Aorta (tissue), 5 donors: ENCODE measurements at places on chromosomes 5 and 9. TPM values are rescaled to one million over a fixed set of nuclear protein-coding genes. Genes with fewer than 3 reads are reported as not detected.

Gene GLRA1
- total RNA-seq: not detected

- no peak overlapping the region for H3K4me3 ChIP-seq
- no peaks in the 10 kb centered on the region for H3K36me3 ChIP-seq
These were observed 113.5 kb downstream of the RORB start for GRCh38 chr9:74610523-74611061.

Gene ACSL6
- total RNA-seq: 0.42 TPM

DNA sequence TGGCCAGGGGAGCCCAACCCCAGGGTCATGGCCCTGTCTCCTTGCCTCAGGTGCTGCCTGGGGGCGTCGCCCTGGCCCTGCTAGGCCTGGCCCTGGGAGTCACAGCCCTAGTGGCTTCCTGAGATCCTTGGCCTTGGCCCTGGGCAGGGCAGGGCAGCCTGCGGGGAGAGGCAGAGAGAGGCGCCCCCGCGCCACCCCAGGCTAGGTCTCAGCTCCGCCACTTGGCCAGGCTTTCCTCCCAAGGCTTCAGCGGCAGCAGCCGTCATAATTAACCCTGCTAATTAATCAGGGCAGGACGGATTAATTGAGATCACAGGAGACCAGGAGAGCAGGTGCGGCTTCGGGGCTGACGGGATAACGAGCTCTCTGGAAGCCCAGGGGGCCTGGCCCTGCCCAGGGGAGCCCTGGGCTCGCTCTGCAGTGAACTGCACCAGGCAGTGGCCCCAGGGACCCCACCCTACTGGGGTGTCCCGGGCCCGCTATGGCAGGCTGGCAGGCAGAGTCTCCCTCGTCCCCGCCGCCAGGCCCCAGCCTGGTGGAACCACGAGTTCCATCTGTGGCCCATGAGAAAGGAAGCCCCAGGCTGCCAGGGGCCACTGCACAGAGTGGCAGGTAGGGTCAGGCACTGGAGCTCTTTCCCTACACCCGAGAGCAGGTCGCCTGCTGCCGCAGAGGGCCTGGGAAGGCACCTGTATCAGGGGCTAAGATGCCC, 269.6 kb downstream of the PBX3 start:
- H3K4me3 ChIP-seq: no peak overlapping the region
- no peaks in the 10 kb centered on the region for H3K4me1 ChIP-seq
- no peaks in the 10 kb centered on the region for H3K36me3 ChIP-seq
- no peaks in the 10 kb centered on the region for H3K27me3 ChIP-seq
- DNase-seq: no peak

Gene CIZ1
- 82.3 TPM for total RNA-seq

DNA sequence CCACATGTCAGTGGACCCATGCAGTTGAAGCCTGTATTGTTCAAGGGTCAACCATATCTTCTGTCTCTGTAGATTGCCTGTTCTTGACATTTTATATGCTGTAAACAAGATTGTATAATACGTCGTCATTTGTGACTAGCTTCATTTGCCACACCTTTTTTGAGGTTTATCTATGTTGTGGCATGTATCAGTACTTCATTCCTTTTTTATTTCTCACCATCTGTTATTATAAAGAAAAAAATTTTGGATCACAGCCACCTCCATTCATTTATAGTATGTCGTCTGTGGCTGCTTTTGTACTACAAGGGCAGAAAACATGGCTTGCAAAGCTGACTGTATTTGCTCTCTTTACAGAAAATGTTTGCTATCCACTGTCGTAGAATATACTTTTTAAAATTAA, 72.4 kb downstream of the TEK start:
- no peaks in the 10 kb centered on the region for H3K27me3 ChIP-seq
- peaks cover 2% of the 10 kb centered on the region for H3K4me1 ChIP-seq
- no peaks in the 10 kb centered on the region for H3K36me3 ChIP-seq
- no peak overlapping the region for H3K4me3 ChIP-seq

DNA sequence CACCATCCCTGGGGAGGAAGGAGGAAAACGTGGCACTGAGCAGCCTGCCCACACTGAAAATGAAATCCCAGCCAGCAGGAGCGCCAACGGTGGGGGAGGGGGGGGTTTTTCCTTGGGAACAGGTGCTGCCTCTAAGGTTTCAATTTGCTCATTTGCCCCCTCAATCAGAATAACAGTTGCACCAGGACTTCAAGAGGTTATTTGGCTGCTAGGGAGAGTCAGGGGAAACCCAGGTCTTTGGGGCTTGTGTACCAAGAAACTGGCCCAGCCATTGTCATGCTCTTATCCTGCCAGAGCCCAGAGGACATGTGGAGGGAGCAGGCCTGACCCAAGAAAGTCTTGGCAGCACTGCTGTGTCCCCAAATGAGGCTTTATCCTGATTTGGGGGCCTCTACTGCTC, 66.5 kb downstream of the NDFIP1 start:
- no peak for DNase-seq
- no peaks in the 10 kb centered on the region for H3K4me1 ChIP-seq
- H3K27me3 ChIP-seq: no peaks in the 10 kb centered on the region
- no peaks in the 10 kb centered on the region for H3K36me3 ChIP-seq

DNA sequence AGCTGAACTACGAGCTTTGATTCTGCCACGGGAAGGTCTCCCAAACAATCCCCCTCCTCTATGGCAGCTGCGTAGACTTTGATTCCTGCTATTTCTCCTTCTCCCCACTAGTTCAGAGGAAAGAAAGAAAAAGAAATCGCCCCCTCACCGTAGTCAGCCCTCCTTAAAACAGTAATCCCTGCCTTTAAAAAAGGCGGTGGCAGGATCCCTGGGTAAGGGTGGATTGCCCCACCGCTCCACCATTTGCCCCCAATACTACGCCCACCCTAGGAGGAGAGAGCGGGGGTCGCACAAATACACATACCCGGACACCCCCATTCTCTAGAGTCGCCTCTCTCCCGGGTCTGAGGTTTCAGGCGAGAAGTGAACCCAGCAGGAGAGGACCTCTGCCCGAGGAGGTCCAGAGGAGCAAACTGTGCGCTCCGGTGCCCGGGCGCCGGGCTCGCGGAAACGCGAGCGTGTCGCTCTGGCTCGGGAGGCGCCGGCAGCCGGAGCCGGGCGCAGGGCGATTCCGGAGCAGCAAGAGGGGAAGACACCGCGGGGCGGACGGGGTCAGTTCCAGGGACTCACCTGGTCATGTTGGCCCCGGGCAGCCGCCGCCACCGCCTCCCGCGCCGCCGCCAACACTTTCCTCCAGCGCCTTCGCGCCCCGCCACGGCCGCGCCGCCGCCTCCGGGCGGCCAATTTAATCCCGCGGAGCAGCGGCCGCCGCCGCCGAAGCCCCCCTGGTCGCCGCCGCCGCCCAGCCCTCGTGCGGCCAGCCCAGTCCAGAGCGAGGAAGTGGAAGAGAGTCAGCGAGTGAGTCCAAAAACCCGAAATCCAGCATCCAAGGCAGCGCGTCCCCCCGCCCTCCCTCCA, 1057.7 kb upstream of the DMAC1 start:
- no peaks in the 10 kb centered on the region for H3K36me3 ChIP-seq
- H3K27me3 ChIP-seq: no peaks in the 10 kb centered on the region
- peak overlapping the region; percentile 75 for H3K27ac ChIP-seq
- DNase-seq: no peak
- H3K4me1 ChIP-seq: no peaks in the 10 kb centered on the region
- H3K4me3 ChIP-seq: peak overlapping the region; percentile 96

GRCh38 chr5:132327252-132327955, 33.2 kb downstream of the SLC22A4 start:
- no peaks in the 10 kb centered on the region for H3K27me3 ChIP-seq
- no peak overlapping the region for H3K4me3 ChIP-seq
- DNase-seq: no peak
- H3K4me1 ChIP-seq: no peaks in the 10 kb centered on the region
- no peak overlapping the region for H3K27ac ChIP-seq
- peaks cover 3% of the 10 kb centered on the region for H3K36me3 ChIP-seq

DNA sequence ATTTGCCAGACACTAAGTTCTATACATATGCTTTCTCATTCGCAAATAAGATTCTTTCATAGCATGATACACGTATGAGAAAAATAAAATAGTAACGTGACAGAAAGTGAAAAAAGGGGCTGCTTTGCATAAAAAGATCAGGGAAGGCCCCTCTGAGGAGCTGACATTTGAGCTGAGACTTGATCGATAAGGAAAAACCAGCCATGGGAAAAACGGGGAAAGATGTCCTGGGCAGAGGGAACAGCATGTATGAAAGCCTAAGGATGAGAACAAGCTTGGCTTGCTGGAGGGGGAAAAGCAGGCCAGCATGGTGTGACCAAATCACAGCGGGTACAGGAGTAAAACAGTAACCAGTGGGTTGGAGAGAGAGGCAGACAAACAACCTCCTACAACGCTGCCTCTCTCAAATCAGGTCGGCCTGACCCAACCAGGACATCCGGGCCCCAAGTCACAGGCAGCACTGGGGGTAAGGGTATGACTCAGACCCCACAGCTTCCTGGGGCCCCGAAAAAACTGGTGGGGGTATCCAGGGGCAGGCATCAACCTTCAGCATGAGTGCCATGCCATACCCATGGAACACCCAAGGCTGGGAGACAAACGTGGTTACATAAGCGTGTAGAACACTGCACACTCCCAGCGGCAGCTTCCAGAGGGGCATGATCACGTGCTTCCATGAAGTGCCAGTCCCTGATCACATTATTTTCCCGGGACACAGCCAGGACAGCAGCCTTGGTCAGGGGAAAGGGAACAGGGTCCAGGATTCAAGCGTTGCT, 2.2 kb downstream of the TNIP1 start:
- no peak for DNase-seq
- H3K4me3 ChIP-seq: no peak overlapping the region
- H3K36me3 ChIP-seq: no peaks in the 10 kb centered on the region
- no peak overlapping the region for H3K27ac ChIP-seq
- no peaks in the 10 kb centered on the region for H3K27me3 ChIP-seq
- H3K4me1 ChIP-seq: no peaks in the 10 kb centered on the region

- peak overlapping the region; percentile 67 for H3K27ac ChIP-seq
- H3K27me3 ChIP-seq: no peaks in the 10 kb centered on the region
- DNase-seq: no peak
- H3K4me1 ChIP-seq: no peaks in the 10 kb centered on the region
- H3K36me3 ChIP-seq: no peaks in the 10 kb centered on the region
- H3K4me3 ChIP-seq: peak overlapping the region; percentile 59
These were observed 57.8 kb upstream of the ANXA1 start for GRCh38 chr9:73093740-73094379.

GRCh38 chr9:13707612-13708576, 428.4 kb upstream of the MPDZ start:
- H3K27ac ChIP-seq: no peak overlapping the region
- no peaks in the 10 kb centered on the region for H3K36me3 ChIP-seq
- H3K4me1 ChIP-seq: peaks cover 2% of the 10 kb centered on the region
- DNase-seq: no peak
- no peak overlapping the region for H3K4me3 ChIP-seq

GRCh38 chr9:127567035-127567729, 44.9 kb upstream of the STXBP1 start:
- peak; percentile 71 for DNase-seq
- H3K27me3 ChIP-seq: no peaks in the 10 kb centered on the region
- peak overlapping the region; percentile 86 for H3K4me3 ChIP-seq
- no peaks in the 10 kb centered on the region for H3K4me1 ChIP-seq
- no peaks in the 10 kb centered on the region for H3K36me3 ChIP-seq

DNA sequence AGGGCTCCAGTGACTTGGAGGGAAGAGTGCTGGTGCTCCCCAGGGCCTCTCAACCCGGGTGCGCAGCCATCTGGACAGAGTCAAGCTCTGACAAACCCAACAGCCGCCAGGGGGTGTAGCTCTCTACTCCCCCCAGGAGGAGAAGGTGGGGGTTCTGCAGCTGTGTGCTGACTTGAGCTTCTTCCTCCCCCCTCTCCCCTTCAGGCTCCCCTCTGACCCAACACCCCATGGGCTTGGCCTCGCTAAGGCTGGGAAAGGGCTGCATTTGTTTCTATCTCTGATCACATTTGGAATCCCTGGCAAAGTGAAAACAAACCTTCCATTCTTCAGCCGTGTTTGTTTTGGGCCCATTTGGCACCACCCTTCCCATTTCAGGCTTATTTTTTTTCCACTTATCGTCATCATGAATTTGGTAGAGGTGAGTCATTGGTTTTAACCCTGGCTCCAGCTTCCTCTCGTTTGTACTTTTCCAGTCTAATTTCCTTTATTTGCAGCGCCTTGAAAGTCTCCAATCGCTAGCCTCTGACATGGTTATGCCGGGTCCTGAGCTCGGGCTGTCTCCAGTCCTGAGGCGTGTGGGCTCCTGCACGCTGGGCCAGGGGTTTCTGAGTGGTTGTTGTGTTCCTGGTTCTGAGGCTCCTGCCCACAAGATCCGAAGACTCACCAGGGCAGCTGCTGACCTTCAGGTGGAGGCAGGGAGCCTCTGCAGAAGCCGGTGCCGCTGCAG, 36.1 kb downstream of the DAP start:
- DNase-seq: peak; percentile 80
- H3K27me3 ChIP-seq: no peaks in the 10 kb centered on the region
- H3K4me3 ChIP-seq: no peak overlapping the region
- H3K36me3 ChIP-seq: no peaks in the 10 kb centered on the region
- peak overlapping the region; percentile 86 for H3K27ac ChIP-seq

DNA sequence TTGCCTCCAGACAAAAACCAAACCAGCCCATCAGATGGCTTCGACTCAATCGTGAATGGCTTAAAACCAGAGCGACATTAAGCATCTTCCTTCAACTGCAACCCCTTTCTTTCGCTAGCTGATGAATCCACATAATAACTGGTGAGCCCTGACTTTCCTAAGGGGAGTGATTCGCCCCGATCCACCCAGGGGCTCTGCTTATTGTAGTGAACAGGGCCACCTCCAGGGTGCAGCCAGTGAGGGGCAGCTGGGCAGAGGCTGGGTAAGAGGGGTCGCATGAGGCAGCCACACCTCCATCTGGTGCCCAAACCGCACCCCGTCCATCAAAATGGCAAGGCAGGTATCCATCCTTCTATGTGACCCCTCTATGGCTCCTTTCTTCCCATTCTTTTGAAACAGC, 38.0 kb downstream of the SLC35D2 start:
- H3K4me3 ChIP-seq: no peak overlapping the region
- no peaks in the 10 kb centered on the region for H3K36me3 ChIP-seq
- H3K4me1 ChIP-seq: no peaks in the 10 kb centered on the region
- no peak for DNase-seq

Gene IRX2
- not detected for total RNA-seq

GRCh38 chr5:107532169-107532878, 138.4 kb downstream of the EFNA5 start:
- no peak overlapping the region for H3K27ac ChIP-seq
- no peak overlapping the region for H3K4me3 ChIP-seq
- H3K27me3 ChIP-seq: no peaks in the 10 kb centered on the region
- peaks cover 1% of the 10 kb centered on the region for H3K36me3 ChIP-seq

- H3K27me3 ChIP-seq: no peaks in the 10 kb centered on the region
- H3K4me1 ChIP-seq: no peaks in the 10 kb centered on the region
- H3K4me3 ChIP-seq: no peak overlapping the region
These were observed 5.1 kb upstream of the TCOF1 start for GRCh38 chr5:150352244-150353031.

DNA sequence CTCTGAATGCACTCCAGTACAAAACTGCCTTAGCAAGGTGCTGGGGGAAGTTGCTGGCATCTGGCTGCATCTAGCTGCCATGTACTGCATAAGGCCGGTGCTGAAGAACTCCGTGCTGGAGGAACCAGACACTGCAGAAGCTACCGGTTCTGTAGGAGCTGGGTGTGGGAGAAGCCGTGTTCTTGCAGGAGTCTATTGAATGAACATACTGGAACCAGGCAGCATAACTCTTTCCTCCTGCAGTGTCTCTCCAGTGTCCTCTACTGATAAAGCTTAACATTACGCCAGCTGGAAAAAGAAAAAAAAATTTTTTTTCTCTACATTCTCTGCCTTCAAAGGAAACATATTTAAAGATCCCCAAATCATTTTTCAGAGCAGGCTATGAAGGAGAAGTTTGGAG, 38.5 kb downstream of the VPS13A start:
- peaks cover 2% of the 10 kb centered on the region for H3K4me1 ChIP-seq
- DNase-seq: no peak
- H3K27me3 ChIP-seq: no peaks in the 10 kb centered on the region
- no peak overlapping the region for H3K4me3 ChIP-seq
- H3K36me3 ChIP-seq: no peaks in the 10 kb centered on the region

GRCh38 chr9:69980041-69980440, 63.6 kb upstream of the MAMDC2 start:
- no peak overlapping the region for H3K27ac ChIP-seq
- no peaks in the 10 kb centered on the region for H3K36me3 ChIP-seq
- H3K4me1 ChIP-seq: no peaks in the 10 kb centered on the region

Gene FCN2
- total RNA-seq: not detected

Gene LCN9
- total RNA-seq: not detected
